ENCODE measurements at places on chromosomes 6 and 20. TPM values are rescaled to one million over a fixed set of nuclear protein-coding genes. Genes with fewer than 3 reads are reported as not detected.
A peak's percentile ranks its signal among the peaks of the same experiment; 100 is the strongest.

GRCh38 chr6:166449036-166449435 lies 66.3 kb upstream of the MPC1 start:
- no peak for DNase-seq

GRCh38 chr6:144559865-144560593 lies 274.9 kb downstream of the UTRN start:
- DNase-seq, result peak; percentile 64

The ARG1 gene
- total RNA-seq, result not detected

- DNase-seq, result no peak
Observed at GRCh38 chr20:11267762-11268335, 594.0 kb upstream of the JAG1 start.

DNA sequence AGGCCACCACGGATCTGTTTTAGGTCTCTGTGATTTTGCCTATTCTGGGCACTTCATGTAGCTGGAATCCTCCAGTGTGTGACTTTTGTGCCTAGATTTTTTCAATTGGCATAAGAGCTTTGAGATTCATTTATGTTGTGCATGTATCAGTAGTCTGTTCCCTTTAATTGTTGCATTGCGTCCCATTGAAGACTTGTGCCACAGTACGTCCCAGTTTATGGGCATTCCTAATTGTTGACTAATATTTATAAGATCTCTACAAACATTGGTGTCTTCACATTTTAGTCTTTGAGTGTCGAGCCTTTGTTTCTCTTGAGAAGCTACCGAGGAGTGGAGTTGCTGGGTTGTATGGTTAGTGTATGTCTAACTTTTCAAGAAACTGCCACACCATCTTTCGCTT lies 704 bp upstream of the FAM210B start:
- no peak for DNase-seq

DNA sequence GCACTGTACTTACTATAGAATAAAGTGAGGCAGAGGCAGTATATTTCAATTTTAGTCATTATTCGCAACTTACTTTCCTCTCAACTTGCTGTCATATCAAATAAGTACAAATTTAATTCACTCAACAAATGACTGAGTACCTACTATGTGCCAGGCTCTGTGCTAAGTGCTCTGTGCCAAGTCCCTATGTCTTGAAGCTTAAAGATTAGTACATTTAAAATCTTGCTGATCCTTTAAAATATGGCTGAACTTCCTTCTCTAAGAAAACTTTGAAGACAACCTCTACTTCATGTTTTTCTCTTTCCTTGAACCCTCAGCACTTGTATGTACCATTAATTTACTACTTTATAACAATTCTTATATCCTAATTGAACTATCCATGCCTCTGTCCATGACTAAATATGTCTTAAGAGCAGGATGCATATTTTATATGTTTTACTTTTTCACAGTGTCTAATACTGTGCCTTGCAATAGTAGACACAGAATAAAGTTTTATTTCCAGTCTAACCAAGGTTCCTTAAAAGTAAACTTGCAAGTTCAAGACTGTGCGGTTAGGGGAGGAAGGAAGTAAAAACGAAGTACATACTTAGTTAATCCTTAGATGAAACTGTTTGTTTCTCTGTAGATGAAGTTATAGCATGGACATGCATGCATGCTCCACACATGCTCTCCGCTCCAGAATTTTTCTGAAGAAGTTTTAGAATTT lies 10.0 kb upstream of the LATS1 start:
- no peak for DNase-seq

DNA sequence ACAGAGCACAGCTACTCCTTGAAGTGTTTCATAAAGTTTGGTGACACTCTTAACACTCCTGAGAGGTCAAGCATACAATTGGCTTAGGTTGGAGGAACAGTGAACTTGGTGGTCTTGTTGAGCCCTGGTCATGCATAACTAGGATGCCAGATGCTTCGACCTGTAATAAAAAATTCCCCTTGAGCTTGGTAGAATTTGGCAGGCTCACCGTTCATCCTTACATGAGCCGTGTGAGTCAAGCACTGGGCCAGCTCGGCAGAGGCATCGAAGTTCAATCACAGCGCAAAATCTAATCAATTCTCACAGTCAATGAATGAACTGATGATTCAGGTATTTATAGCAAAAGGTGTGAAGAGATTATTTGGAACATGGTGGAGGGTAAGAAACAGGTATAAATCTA lies 33.7 kb downstream of the CYP24A1 start:
- no peak for DNase-seq

- no peak for DNase-seq
Observed at GRCh38 chr6:44078219-44078826, 48.9 kb downstream of the MRPL14 start.

DNA sequence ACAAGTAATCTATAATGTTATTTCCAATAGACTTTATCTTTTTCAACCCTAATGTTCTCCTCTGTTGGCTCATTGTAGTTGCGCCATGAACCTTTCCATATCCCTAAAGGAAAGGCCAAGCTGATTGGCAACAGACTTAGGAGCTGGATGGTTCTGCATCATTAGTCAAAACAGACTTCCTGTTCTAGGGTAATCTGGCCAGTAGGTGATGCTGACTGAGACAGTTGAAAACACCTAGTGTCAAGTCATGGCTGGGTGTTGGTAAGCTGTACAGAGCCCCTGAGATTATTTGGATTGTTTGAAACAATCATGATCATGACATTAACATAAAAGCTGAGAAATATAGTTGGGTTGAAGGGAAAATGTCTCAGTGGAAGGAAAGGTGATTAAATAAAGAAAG lies 231.4 kb downstream of the PHACTR1 start:
- DNase-seq, result no peak

DNA sequence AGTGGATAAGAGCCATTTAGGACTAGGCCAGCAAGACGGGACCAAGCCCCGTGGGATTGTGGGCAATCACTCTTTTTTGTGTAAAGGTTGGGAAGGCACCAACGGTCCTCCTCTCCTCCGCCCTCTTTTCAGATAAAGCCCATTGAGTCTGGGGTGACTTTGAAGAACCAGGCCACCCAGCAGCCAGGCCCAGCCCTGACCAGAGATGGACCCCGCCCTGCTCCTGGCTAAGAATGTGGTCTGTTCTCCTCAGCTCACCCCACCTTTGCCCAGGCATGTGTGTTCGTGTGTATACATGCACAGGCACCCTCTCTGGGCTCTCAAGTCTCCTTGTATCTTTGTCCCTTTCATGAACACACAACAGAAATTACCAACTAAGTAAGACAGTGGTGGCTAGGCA lies 9.1 kb downstream of the SDC4 start:
- no peak for DNase-seq

DNA sequence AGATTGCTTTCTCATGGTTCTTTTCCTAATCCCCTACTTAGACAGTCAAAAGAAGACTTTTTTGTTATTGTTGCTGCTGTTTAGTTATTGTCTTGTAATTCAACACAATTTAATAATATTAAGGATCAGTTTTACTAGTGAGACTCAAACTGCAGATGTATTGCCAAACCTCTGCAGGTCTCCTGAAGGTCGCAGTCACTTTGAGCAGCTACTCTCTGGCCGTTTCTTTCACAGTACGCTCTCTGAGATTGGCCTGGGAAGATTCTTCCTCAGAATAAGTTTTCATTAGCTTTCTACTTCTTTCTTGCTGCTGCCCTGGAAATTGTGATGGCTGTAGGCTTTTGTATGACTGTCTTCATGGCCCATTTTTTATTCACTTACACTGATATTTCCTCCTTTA lies 930.8 kb downstream of the QKI start:
- no peak for DNase-seq

DNA sequence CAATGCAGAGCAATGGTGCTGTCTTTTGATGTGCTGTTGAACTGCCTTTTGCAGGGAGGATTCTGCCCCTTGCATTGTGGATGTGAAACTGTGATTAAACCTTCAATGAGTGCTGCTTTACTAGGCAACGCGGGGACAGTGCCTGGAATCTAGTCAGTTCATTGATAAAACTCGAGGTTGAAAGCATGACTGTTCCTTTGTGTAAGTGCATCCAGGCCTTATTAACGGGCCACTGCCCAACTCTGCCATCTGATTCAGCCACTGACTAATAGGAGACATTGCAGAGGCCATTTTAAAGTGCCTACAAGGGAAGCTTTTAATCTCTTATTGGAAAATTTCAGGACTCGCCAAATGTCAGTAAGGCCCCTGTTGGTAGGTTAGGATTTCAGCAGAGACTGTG lies 49.3 kb downstream of the SLC35F1 start:
- DNase-seq, result no peak

The MBOAT1 gene
- total RNA-seq, result 30.6 TPM

The HUS1B gene
- total RNA-seq, result 1.6 TPM

The HSD17B8 gene
- total RNA-seq, result 11.0 TPM

The NRSN1 gene
- total RNA-seq, result not detected

The MYB gene
- 12.6 TPM for total RNA-seq

- DNase-seq, result no peak
Observed at GRCh38 chr6:19380293-19380692, 456.9 kb upstream of the ID4 start.

DNA sequence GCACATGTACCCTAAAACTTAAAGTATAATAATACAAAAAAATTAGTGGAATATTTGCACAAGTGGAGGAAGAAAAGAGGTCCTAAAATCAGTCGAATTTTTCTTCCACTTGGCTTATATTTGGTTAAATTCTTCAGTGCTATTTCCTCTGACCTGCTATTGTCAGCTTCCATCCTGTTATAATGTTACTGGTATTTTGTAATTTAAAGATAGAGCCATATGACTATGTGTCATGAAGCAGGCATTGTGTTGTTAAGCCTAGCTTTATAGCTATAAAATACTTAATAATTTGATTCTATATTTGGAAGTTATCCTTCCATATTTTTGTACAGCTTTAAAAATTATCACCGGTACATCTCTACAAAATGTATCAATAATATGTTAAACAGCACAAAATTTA lies 455.9 kb upstream of the MARCKS start:
- no peak for DNase-seq

DNA sequence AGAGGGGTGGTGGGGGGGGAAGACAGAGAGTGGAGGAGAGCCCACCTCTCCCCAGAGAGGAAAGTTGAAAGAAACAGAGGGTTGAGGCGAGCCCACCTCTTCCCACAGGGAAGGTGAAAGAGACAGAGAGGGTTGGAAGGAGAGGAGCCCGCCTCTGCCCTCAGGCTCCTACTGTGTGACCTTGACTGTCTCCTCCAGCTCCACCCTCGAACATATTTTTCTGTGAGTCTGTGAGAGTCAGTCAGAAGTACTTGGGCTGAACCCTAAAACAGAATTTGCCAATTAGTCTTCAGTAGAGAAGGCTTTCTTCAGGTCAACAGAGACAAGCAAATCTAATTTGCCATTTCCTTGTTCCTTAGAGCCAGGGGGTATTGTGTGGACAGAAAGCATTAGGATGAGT lies 153.7 kb upstream of the SNX9 start:
- DNase-seq, result no peak

The ZSCAN23 gene
- total RNA-seq, result 1.5 TPM

GRCh38 chr20:40280616-40281015 lies 408.4 kb downstream of the MAFB start:
- no peak for DNase-seq

DNA sequence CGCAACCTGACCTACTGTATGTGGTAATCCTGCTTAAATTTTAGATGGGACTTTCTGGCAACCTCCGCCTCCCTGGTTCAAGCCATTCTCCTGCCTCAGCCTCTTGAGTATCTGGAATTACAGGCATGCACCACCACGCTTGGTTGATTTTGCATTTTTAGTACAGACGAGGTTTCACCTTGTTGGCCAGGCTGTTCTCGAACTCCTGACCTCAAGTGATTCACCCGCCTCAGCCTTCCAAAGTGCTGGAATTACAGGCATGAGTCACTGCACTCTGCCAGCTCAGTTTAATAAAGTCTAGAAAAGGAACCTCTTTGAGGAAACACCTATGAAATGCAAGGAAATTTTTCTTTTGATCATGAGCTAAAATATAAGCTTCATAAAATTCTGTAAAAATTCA lies 9.0 kb upstream of the PLCB4 start:
- no peak for DNase-seq

Data from activated CD4-positive, alpha-beta T cell treated with anti-CD3 and anti-CD28 coated beads, Interleukin-2, amount 10 ng/mL, durations not matched to agents 7 days and 5 days (primary cell).